ENCODE measurements at places on chromosomes 16 and 17.

GRCh38 chr17:43998552-43998951, 5.9 kb upstream of the NAGS start:
- no peak for DNase-seq

GRCh38 chr17:50036455-50037261, 19.3 kb upstream of the ITGA3 start:
- DNase-seq = no peak

DNA sequence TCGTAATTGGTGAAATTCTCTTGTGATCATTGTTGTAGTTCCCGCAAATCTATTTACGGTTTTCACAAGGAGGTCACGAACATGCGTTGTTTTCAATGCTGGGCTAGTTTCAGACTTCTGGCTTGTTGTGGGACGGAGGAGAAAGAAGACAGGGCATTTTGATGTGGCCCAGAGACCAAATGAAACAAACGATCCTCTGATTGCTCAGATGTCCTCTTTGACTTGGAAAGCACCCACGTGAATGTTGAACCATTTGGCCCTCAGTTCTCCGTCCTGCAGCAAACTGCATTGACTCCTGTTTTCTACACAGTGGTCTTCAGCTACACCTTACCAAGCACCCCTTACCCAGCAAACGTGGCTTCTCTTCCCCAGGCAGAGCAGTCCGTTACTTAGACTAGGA, 391.0 kb downstream of the WWOX start:
- no peak for DNase-seq

DNA sequence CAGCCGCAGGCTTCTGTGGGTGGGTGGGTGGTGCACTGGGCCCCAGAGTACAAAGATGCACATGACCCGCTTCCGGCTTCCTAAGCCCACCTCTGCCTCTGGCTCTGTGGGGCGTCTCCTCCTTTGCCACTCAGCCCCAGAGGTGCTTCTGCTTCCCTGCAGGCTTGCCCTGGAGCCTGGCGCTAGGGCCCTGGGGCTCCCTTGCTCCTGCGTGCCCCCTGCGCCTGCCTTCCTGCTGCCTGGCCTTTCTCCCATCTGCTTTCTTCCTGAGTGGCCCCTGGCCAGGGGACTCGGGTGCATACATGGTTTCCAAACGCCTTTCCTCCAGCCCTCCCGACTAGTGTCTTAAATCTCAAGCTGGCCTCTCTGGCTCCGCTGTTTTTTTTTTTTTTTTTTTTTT, 3.4 kb downstream of the WWOX start:
- no peak for DNase-seq

- DNase-seq = no peak
Measured at GRCh38 chr16:66155933-66156332, 210.6 kb upstream of the CDH5 start.

GRCh38 chr17:4833941-4834680, 971 bp downstream of the MINK1 start:
- DNase-seq = peak; percentile 77

DNA sequence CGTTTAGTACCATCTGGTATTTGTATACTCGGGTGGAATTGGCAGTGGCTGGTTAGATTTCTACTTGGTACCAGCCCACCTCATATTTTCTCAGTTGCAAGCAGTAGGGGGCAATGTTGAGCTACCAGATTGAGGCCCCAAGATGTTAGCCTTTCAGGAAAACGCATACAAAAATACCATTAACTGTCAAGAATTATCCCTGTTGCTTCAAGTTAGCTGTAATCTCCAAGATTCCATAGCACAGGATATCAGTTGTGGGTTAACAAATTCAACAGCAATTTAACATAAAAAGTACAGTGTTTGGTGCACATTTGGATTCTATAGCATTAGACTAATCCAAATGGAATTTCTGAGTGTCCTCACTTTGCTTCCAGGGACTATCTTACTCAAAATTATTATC, 188.2 kb downstream of the FTO start:
- peak; percentile 60 for DNase-seq

DNA sequence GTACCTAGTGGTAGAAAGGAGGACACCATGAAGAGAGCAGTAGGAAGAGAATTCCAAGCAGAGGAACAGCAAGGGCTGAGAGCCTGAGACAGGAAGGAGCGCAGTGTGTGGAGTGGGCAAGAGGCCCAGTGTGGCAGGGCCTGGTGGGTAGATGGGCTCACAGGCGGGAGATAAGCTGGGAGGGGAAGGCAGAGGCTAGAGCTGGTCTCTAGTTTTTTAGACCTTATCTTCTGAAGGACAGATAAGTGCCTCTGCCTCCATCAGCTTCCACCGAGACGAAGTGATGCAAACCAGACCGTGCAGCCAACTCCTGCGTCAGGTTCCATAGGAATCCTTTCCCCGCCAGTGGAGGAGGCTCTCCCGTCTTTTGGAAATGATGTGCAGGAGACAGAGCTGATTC, 33.6 kb downstream of the CDH1 start:
- DNase-seq = no peak

- DNase-seq = peak; percentile 69
Measured at GRCh38 chr17:68085771-68086381, 50.3 kb downstream of the KPNA2 start.

- DNase-seq = no peak
Measured at GRCh38 chr16:80175011-80175410, 365.8 kb upstream of the DYNLRB2 start.

DNA sequence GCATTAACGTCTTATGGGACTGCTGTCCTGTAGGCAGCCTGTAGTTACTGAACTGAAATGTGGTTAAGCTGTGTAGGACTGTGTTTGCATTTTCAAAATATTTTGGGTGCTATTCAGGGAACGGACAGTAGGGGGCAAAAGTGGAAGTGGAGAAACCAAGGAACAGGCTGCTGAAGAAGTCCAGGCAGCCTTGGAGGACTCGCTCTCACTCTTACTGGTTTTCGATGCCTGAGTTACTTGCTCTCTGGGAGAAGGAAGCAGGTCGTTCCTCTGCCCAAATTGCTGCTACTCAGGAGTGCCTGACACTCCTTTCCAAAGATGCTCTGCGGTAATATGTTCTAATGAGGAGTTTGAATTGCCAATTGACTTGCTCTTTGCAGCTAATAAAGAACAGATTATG, 64.5 kb upstream of the RBFOX1 start:
- peak; percentile 74 for DNase-seq

DNA sequence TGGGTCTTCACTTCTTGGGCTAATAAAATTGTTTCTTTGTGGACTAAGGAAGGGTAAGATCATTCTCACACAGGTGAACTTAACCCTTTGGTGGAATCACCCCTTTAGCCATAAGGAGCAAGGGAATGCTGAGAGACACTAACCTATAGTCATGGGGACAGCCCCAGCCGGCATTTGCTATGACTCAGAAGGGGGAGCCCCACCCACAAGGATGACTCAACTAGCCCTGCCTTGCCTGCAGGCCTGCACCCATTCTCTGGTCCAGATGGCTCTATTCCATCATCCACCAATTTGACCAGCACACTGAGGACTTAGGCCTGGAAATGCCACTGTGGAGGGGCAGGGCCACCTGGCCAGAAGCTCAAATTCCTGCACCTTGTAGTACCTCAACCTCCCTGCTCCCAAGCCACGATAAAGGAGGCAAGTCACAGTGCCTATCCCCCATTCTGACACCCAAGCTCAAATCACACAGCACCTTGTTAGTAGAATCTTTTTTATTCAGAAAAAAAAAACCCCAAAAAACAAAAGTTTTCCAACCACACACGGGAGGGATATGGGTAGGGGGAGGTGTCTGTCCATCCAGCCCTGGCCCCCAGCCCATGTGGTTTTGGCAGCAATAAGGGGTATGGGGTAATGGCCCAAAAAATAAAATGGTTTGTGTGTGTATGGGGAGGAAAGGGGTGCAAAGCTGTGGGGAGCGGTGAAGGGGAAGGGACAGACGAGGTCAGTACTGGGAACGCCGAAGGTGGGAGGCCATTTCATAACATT, 3.0 kb downstream of the PFN1 start:
- DNase-seq = peak; percentile 97

GRCh38 chr17:56599088-56599487, 5.6 kb downstream of the NOG start:
- no peak for DNase-seq

- peak; percentile 82 for DNase-seq
Measured at GRCh38 chr16:48963306-48963705, 318.3 kb downstream of the CBLN1 start.

DNA sequence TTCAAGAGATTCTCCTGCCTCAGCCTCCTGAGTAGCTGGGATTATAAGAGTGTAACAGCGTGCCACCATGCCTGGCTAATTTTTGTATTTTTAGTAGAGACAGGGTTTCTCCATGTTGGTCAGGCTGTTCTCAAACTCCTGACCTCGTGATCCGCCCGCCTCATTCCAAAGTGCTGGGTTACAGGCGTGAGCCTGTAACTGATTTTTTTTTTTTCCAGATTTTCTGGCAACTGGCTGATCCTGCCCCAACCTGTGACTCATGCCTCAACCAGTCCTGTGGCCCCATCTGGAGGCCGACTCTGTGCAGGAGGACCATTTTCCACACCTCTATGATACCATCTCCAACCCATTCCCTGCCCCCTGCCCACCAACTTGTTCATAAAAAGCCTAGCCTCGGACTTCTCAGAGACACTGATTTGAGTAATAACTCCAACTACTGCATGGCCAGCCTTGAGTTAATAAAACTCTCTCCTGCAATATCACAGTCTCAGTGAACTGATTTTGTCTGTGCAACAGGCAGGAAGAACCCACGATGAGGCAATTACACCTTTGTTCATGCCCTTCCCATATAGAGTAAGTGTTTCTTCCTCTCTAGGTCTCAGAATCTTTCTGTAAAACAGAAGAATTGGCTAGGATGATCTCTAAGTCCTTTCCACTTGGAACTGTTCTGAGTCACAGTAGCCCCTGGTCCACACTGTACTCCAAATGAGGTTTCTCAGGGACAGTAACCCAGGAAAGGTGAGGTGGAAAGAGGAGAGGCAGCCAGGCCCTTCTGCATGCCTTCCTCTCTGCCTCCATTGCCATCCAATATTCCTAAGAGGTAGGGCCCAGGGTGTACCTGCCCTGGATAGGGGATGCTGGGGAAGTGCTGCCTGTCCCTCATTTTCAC, 8.8 kb upstream of the CNOT1 start:
- DNase-seq = peak; percentile 92

DNA sequence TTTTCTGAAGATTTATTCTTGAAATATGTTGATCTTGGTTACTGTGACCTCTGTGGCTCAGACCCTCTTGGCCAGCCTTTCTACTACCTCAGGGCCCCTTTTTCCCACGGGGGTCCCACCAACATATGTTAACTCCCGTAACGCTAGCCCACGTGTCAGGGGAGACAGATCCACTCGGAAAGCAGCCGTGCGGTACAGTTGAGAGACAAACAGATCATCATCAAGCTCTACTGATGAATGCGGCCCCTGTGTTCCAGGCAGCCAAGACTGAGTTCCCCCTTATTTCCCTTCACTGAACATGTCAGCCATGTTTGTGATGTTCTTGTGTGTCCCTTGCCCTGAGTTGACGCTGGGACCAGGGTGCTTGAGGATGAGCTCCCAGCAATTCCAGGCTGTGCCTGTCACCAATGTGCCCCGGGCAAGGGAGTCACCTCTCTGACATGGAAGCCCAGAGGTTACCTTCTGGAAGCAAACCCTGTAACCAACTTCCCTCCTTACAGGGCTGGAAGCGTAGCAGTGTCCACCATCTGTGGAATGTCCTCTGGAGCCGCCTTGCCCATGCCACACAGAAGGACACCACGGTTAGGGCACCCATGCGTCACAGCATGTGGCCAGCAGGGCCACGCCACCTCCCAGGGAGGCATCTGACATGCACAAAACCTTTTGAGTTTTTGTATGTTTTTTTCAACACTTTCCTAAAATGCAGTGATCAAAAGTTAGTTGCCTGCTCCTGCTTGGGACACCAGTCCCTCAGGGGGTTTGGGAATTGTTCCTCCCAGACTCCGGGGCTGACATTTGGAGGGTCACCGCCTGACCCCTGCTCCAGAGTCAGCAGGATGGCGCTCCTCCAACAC, 193.7 kb upstream of the CHMP6 start:
- peak; percentile 54 for DNase-seq

- no peak for DNase-seq
Measured at GRCh38 chr17:19325542-19325941, 37.0 kb downstream of the B9D1 start.

- no peak for DNase-seq
Measured at GRCh38 chr16:440627-441026, 15.2 kb downstream of the RAB11FIP3 start.

DNA sequence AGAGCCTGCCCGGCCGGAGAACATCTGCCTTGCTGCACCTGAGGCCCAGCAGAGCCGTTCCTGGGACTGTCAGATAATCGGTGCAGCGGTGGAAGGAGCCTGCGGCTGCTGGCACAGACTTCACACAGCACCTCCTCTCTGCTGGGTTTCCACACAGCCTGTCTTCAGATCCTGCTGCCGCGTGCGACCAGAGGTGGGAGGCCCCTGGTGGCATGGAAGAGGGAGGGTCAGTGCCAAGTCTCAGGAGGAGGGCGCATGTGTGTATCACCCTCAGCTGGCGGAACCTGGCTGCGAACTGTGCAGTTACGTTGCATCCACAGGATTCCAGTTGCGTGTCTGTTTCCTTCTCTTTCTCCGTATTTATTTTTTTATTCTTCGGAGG, 3.3 kb downstream of the CDK5R1 start:
- DNase-seq = no peak
